Right lobe of liver (tissue), 6 donors: ENCODE measurements at places on chromosomes 4 and X. TPM values are rescaled to one million over a fixed set of nuclear protein-coding genes. Genes with fewer than 3 reads are reported as not detected.

- no peak for DNase-seq
Observed at GRCh38 chr4:133555671-133556070, 406.6 kb downstream of the PCDH10 start.

GRCh38 chr4:69748173-69748572, 12.2 kb downstream of the SULT1B1 start:
- no peak for DNase-seq

DNA sequence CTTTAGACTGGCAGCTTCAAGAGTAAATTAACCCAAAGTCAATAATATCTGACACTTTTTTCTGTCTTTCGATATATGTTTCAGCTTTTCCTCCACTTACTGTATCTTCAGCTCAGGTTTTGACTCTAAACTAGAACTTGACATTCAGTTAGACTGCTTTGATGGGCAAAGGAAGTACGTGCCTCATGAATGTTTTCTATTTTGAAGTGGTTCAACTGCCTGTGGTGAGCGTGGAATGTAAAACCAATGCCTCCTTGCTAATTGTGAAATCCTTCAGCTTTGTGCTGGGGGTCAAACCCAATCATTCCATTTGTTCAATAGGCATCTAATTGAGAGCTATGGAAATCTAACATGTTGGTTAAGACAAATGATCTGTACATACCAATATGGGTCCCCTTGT, 857.0 kb upstream of the HTR2C start:
- DNase-seq, result no peak

- no peak for DNase-seq
Observed at GRCh38 chrX:10900585-10901289, 210.4 kb upstream of the HCCS start.

DNA sequence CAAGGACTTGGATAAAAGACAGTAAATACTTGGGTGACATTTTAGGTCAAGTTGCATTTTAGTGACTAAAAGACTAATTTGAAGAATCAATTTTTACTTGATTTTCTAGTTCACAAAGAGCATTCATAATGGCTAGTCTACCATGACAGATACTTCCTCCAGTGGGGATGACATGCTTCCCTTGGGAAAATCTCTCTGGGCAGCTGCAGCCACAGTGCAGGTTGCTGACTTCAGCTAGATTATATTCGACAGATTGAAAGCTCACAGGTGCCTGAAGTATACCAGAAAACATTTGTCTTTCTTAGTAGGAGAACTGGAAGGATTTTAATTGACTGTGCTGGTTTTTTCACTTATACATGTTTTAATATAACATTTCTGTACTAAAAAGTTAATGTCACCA, 209.6 kb upstream of the MAGEB2 start:
- no peak for DNase-seq

DNA sequence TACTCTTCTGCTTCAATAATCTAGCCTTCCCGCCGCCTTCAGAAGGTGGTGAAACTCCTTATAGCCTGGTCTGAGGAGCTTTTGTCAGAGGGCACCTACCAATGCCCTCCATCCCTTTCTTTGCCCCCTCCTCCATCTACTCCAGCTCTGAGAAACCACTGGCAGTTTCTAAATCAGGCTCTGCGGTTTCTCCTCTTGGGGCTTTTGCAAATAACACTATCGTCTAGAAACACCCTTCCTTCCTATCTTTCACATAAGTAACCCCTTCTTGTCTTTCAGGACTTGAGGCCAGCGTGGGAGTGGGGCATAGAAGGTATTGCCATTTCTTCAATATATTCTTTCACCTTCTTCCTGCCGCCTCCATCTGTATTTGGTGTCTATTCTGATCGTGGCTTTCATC, 1.2 kb upstream of the EFHC2 start:
- no peak for DNase-seq

DNA sequence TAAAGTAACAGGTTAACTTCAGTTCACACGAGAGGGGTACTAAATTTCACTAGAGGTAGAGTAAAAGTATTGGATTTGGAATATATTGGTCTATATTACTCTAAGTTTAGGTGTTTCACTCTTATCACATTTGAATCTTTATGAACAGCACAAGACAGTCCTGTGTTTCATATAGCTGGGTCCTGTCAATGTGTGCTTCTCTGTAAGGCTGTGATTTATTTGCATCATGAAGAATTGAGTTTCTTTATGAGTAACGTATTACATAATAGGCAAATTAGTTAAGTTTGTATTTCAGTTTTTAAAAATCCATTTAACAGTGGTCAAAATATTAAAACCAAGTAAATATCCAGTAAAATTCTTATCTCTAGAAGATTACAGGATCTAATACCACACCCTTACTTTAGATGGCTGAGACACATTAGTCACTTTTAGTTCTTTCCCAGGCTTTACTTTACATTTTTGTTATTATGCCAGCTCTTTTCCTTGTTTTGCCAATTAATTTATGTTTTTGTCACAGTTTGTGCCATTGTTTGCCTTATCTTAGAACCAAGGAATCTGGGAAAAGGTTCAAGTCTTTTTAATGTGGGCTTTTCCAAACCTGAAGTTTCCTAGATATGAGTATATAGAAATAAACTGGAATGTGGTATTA, 32.1 kb downstream of the NUDT6 start:
- DNase-seq, result no peak

- DNase-seq, result no peak
Observed at GRCh38 chrX:32896088-32896487, 315.3 kb downstream of the DMD start.

DNA sequence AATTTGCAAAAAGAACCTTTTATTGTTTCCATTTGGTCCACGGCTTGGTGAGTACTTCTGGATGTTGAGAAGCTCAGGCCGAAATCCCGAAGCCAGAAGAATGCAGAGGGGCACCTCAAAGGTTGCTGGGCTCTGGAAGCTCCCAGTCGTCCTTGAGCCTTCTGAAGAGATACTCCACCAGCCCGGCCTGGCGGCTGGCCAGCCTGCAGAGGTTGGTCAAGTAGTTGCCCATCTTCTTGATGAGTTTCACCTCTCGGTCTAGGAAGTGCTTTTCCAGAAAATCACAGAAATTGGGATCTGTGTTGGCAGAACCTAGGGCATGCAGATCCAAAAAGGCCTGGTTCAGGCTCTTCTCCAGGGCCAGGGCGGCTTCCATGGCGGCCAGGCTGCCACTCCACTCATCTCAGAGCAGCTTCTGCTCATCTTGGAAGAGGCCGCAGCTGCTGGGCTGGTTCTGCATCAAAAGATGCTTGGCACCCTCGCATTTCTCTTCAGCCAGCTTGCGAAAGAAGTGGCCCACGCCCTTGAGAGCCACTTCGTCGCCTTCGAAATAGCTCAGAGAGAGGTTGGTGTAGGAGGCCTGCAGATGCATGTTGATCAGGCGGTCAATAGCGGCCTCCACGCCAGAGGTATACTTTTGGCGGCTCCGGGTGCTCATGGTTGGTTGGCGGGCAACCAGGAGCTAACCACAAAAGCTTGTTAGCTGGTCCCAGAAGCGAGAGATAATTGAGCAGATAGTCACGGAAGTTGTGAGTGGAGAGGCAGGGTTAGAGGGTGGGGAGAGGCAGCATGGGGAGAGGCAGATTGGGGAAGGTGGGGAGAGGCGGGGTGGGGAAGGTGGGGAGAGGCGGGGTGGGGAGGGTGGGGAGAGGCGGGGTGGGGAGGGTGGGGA, 76.5 kb upstream of the TSPAN7 start:
- no peak for DNase-seq

GRCh38 chr4:42953321-42953720, 60.8 kb downstream of the GRXCR1 start:
- DNase-seq, result no peak

DNA sequence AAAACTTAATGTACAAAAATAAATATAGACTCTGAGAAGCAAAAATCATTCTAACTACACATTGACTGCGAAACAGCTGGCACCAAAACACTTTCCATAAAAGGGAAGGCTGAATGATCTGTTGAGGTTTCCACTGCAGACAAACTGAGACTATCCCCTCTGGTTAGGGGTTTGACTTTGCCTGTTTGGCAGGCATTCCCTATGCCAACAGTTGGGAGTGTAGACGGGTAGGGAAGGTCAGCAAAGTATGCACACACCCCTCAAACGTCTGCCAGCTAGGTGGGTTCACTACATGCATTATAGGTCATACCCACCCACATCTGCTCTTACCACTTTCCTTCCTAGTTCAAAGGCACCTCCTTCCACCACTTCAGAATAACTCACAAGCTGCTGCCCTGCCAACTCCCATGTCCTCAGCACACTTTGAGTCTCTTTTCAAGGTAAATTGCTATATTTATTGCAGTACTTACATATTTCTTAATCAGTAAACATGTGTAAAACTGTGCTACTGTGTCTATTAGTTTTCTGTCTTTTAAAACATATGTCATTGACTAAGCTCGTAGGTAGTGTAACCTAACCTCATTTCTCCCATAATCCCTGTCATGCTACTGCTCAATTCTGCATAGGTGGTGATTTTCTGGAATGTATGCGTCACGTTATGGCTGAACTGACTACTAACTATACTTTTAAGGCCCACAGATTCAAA, 12.4 kb downstream of the CTSO start:
- DNase-seq, result peak; percentile 62

Gene RXFP1
- total RNA-seq, result 0.88 TPM

Gene FANCB
- 0.39 TPM for total RNA-seq

Gene DMRTC1
- not detected for total RNA-seq
